Activated naive CD4-positive, alpha-beta T cell (primary cell): ENCODE measurements at places on chromosomes 16 and 17.

DNA sequence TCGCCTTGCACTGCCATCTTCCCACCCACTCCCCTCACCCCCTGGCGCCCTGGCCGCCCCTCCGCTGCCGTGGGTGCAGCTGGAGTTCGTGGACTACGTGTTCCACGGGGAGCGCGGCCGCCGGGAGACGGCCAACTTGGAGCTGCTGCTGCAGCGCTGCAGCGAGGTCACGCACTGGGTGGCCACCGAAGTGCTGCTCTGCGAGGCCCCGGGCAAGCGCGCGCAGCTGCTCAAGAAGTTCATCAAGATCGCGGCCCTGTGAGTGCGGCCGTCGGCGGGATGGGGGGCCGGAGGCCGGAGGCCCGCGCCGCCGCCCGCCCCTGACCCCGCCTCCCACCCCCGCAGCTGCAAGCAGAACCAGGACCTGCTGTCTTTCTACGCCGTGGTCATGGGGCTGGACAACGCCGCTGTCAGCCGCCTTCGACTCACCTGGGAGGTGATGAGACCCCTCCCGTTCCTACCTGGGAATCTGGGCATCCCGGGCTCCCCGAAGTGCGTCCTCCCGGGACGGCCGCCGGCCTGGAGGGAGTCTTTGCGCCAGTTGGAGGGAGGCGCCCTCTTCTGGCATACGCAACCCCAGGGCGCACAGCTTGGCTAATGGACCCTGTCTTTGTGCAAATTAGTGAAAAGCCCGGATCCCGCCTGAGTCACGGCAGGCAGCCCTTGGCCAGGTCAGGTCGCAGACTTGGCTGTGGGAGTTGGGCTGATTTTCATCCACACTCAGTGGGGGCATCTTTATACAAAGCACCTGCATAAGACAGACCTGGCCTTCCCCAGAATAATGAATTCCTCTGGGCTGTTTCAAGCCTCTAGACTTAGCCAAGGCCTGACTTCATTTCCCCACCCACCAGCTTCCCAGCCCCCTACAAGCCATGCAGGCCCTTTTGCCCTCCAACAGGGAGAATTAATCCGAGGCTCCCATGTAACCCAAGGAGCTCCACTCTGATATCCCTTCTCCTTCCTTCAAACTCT, 14.3 kb downstream of the RAPGEFL1 start:
- no peak for DNase-seq

DNA sequence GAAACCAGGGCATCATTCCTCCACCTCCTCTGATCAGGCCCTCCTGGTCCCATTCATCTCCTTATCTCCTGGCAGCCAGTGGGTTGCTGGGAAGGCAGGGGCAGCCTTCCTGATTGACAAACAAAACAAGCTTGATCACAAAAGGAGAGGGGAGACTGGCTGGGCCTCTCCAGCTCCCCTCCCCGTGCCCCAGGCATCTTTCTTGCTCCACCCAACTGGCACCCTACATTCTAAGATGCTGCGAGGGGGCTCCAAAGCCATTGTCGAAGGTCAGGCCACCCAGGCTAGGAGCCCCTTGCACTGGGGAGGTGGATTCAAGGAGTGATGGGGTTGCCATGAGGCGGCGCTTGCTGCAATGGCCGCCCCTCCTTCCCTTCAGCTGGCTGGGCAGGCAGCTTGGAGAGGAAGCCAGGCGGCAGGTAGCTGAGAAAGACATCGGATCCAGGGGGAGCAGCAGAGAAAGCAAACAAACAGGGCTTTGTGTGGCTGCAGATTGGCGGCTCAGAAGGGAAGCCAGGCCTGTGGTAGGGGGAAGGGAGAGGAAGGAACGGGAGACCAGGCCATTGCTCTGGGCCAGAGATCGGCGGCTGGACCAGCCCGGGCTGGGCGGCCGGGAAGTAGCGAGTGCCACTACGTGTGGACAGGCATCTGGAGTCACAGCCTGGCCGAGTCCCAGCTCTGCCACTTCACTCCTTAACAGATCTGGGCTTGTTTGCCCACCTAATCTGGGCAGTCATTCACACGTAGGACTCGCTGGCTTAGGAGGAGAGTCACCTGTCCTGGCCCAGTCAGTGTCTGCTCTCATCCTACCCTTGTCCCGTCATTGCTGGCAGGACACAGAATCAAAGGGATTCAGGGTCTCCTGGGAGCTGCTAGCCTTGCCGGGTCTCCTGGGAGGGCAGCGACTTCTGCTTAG, 12.3 kb downstream of the RAI1 start:
- no peak for DNase-seq

DNA sequence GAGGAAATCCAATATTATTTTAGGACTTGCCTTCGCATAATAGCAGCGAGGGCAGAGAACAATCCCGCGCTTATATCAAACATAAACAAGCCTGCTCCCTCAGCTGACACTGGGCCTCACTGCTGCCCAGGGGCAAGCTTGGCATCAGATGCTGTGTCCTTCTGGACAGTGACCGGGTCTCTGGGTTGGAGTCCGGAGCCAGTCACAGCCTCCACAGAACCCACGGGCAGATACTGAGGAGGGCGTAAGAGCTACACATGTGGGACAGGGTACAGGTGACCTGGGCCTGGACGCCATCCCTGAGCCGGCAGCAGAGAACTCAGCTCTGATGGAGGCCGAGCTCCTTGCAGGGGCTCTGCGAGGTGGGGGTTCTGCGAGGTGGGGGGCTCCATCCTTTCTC, 14.7 kb upstream of the ZNF469 start:
- DNase-seq: no peak

GRCh38 chr16:85824161-85825135, 25.0 kb downstream of the COX4I1 start:
- DNase-seq: no peak

- DNase-seq: no peak
Observed at GRCh38 chr16:56298948-56299596, 107.8 kb downstream of the GNAO1 start.
